SK-N-SH (cell line): ENCODE measurements at places on chromosomes 16 and 17. TPM values are rescaled to one million over a fixed set of nuclear protein-coding genes. Genes with fewer than 3 reads are reported as not detected.

- DNase-seq, result no peak
These were observed 88.9 kb upstream of the ATF7IP2 start for GRCh38 chr16:10296956-10297340.

- DNase-seq, result no peak
These were observed 1.7 kb downstream of the TSPAN10 start for GRCh38 chr17:81638683-81639082.

- DNase-seq, result no peak
These were observed 138.1 kb downstream of the PARN start for GRCh38 chr16:14491861-14492529.

- DNase-seq, result no peak
These were observed 6.4 kb downstream of the CASKIN2 start for GRCh38 chr17:75508931-75509361.

- no peak for DNase-seq
These were observed 31.9 kb downstream of the PDIA2 start for GRCh38 chr16:314795-315299.

DNA sequence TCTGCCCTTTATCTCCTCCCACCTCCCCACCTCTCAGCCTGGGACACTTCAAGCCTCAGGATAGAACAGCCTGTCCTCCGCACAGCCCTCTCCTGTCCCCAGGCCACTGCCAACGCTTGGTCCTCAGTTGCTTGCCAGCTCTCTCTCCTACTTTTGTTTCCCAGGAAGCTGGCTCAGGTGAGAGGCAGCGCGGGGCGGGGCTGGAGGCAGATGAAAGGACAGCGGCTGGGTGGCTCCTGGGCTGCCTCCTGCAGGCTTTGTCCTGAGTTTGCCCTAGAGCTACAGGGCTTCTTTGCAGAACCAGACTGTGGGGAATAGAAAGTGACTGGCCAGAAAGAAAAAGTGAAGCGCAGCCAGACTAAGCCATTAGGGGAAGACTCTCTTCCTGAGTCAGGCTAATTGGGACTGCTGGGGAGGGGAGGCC, 48.2 kb upstream of the CDC42EP4 start:
- DNase-seq, result peak; percentile 63

DNA sequence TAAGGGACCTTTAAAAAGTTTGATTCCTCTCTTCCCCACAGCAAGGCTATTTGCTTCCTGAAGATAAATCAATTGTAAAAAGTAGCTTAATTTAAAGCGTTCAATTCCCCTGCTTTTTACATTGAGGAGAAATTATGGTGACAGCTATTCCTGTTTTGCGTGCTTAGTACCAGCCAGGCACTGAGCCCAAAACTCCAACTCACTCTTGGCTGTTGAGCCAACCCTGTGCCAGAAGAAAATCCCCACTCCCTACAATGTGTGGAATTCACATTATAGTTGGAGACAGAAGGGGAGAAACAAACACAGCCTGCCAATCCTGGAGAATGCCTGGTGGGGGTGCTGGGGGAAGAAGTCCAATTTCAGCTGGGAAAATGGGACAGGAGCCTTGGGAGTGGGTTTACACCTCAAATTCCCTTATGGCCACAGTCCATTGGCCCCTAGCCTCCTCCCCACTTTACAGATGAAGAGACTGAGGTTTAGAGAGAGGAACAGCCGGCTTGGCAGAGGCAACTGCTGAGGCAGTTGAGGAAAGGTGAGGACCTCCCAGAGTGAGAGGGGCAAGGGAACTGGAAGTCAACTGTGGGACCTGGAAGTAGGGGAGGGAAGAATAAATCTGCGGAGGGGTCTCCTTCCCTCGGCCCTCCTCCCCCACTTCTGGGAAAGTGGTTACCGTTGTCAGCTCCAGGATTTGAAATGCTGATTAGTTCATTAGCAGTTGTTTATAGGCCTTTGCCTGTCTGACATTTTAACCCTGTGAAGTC, 26.1 kb downstream of the CDH1 start:
- no peak for DNase-seq

GRCh38 chr17:75681289-75681688, 14.2 kb downstream of the SAP30BP start:
- DNase-seq, result no peak

DNA sequence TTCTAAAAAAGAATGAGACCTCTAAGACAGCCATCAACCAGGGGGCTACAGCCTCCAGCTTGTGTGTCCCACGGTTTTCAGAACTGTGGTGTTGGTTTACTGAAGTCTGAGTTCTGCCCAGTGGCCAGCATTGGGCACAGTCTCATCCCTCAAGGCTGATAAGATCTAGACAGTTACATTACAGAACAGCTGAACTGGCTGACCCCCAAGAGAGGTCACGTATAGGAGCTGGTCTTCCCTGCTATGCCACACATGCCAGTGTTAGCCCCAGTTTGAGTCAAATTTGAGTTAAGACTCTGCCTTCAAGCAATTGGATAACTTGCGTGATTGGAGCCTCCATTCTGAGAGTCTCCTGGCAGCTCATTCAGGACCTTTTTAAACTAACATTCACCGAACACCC, 14.8 kb upstream of the NUP93 start:
- DNase-seq, result peak; percentile 46

GRCh38 chr17:22265807-22266206, 573.5 kb downstream of the KCNJ18 start:
- DNase-seq, result no peak

DNA sequence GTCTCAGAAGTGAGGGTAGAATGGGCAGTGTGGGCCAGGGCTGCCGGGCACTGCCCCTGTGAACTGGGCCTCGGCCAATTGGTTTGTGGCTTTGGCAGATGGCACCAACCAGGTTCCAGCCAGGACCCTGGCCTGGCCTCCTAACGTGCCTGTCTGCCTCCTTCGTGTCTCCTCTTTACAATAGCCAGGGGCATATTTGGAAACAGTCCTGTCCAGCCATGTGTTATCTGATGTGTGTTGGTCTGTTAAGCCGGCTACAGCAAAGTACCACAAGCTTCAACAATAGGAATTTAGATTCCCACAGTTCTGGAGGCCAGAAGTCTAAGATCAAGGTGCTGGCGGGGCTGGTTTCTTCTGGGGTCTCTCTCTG, 14.6 kb downstream of the CRISPLD2 start:
- peak; percentile 88 for DNase-seq

- DNase-seq, result no peak
These were observed 101.9 kb downstream of the LITAF start for GRCh38 chr16:11484691-11485258.

The UNC13D gene
- polyA plus RNA-seq, result 0.99 and 1.3 TPM in 2 replicates

The C16orf86 gene
- 4.3 and 5.1 TPM in 2 replicates for polyA plus RNA-seq

The TUBB3 gene
- 375 and 428 TPM in 2 replicates for polyA plus RNA-seq

The GINS2 gene
- 8.4 and 9.0 TPM in 2 replicates for polyA plus RNA-seq

The C1QL1 gene
- 5.4 and 11.9 TPM in 2 replicates for polyA plus RNA-seq

The ACSM2A gene
- not detected in 2 replicates for polyA plus RNA-seq
